ENCODE measurements at places on chromosomes 4 and X.
A peak's percentile ranks its signal among the peaks of the same experiment; 100 is the strongest.

GRCh38 chrX:45840411-45840950 lies 639.8 kb upstream of the DIPK2B start:
- DNase-seq, result no peak

DNA sequence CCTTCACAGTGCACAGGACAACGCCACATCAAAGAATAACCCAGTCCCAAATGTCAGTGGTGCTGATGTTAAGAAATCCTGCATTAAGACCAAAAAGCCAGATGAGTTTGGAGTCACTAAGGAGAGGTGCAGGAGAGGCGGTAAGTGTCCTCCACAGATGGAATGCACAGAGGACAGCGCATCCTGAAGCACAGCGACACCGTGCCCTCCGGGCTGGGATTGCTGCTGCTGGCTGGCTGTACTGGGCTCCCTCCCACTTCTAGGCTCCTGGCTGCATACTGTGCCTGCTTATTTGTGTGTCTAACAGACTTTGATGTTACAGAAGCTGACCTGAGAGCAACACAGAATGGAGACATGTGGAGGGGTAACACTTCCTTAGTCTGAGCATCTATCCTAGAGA lies 325.6 kb upstream of the BOD1L1 start:
- DNase-seq, result no peak

- DNase-seq, result no peak
Measured at GRCh38 chr4:7248857-7249256, 56.5 kb downstream of the SORCS2 start.

DNA sequence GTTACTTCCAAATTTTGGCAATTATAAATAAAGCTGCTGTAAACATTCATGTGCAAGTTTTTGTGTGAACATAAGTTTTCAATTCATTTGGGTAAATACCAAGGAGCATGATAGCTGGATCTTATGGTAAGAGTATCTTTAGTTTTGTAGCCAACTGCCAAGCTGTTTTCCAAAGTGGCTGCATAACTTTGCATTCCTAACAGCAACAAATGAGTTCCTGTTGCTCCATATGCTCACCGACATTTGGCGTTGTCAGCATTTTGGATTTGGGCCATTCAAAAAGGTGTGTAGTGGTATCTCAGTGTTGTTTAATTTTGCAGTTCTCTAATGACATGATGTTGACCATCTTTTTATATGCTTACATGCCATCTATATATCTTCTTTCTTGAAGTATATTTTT lies 208.5 kb downstream of the INPP4B start:
- DNase-seq, result no peak

GRCh38 chr4:13821522-13821921 lies 194.0 kb upstream of the BOD1L1 start:
- no peak for DNase-seq

GRCh38 chr4:17447675-17448298 lies 64.1 kb downstream of the QDPR start:
- DNase-seq, result peak; percentile 40

DNA sequence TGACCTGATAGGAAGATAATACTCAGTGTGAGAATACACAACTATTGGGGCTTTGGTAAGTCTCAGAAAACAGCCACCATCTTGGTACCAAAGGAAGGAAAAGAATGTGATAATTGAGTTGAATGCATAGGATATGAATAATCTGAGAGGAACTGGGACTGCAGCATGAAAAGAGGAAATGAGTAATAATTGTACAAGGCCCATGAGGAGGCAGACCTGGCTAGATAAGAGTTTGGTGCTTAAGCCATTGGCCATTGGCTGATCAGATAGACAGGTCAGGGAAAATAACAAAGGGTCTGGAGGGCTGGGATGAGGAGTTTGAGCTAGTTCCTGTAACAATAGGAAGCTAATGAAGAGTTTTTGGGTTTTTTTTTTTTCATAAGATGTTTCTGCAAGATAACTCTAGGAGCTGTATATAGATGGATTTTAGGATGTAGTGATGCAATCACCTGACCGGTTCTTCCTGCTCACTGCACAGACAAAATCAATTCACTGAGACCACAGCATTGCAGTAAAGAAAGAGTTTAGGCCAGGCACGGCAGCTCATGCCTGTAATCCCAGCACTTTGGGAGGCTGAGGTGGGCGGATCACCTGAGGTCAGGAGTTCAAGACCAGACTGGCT lies 5.3 kb upstream of the TRMT2B start:
- DNase-seq, result no peak

GRCh38 chr4:43782391-43782790 lies 666.2 kb downstream of the KCTD8 start:
- no peak for DNase-seq

DNA sequence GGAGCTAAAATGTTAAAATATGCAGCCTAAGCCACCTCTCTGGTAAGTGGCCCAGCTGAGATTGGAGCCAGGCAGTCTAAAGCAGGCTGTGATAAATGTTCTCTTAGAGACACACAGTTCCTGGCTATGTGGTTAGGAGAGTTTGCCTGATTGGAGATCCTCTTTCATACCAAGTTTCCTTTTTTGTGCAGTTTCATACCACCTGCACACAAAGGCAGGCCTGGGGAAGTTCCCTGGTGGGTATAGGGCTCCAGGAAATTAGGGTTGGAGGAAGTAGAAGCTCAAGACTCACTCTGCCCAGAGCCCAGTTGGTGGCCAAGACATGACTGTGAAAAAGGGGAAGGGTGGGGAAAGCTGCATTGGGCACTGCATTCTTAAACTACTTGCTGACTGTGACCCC lies 16.9 kb downstream of the CYBB start:
- DNase-seq, result no peak

DNA sequence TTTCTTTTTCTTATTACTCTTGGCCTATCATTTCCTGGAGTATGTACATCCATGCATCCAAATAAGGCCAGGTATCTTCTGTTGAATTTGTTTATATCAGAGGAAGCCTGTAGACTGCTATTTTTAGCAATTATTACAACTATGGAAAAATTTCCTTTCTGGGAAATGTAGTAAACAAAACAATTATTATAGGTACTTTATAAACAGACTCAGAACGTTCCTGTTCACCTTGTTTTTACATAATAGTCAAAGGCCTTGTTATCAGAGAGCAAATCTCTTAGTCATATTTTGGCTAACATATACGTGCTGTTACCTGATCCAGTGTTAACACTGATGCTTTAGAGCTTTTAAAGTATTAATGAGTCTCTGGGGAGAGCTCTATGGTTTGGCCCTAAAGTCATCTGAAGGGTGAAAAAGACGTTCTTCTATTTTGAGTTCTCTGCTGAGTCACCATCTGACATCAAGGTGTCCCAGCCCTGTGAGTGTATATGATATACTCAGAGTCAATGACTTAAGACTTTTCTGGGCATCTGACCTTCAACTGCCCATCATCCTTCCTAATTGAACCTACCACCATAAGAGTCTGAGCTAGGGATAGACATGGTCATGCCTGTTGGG lies 7.3 kb downstream of the SPARCL1 start:
- no peak for DNase-seq

- DNase-seq, result no peak
Measured at GRCh38 chrX:110437686-110438085, 79.0 kb downstream of the RTL9 start.

GRCh38 chr4:174554231-174554728 lies 32.0 kb upstream of the HPGD start:
- DNase-seq, result no peak
